Activated CD4-positive, alpha-beta T cell treated with anti-CD3 and anti-CD28 coated beads for 48 hours (primary cell): ENCODE measurements at places on chromosomes 7 and 10.

- DNase-seq, result no peak
Measured at GRCh38 chr7:55065511-55066229, 46.9 kb downstream of the EGFR start.

GRCh38 chr7:154591544-154591943 is 411.4 kb downstream of the PAXIP1 start:
- DNase-seq, result no peak

DNA sequence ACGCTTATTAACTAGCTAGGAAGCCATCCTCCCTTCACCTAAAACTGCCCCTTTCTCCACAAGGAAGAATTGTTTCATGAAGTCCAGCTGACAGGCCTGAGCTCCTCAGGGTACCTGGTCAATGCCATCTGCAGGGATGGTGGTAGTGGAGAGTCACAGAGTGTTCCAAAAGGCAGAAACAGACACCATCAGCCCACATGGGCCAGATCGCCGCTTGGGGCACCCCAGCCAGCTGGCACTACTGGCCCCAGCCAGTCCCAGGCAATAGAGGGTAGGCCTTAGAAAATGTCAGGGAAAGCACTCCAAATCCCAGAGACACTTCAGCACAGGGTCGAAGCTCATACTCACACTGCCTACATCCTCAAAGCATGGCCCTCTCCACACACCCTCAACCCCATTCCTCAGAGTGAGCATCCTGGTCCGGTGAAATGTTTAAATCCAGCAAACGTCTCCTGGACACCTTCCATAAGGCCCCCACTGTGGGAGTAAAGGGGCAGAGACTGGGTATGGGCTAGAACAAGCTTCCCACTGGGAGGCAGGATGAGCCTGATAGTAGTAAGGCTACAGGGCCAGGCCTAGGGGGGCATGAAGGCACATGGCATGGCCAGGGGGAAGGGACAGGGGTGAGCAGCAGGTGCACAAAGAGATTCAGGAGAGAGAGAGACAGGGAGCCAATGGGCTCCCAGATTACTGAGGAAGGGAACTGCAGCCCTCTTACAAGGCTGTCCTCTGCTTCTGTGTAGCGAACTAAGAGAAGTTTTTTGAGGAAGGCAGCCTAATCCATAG is 1.9 kb downstream of the LRRC20 start:
- no peak for DNase-seq

- DNase-seq, result peak; percentile 15
Measured at GRCh38 chr10:17290226-17290625, 62.2 kb downstream of the VIM start.

GRCh38 chr10:71838264-71839211 is 12.5 kb downstream of the PSAP start:
- no peak for DNase-seq

GRCh38 chr10:103184615-103185014 is 8.5 kb downstream of the NT5C2 start:
- no peak for DNase-seq

GRCh38 chr7:137606061-137606674 is 240.6 kb downstream of the DGKI start:
- no peak for DNase-seq

- DNase-seq, result no peak
Measured at GRCh38 chr10:117662126-117662525, 119.6 kb downstream of the EMX2 start.

DNA sequence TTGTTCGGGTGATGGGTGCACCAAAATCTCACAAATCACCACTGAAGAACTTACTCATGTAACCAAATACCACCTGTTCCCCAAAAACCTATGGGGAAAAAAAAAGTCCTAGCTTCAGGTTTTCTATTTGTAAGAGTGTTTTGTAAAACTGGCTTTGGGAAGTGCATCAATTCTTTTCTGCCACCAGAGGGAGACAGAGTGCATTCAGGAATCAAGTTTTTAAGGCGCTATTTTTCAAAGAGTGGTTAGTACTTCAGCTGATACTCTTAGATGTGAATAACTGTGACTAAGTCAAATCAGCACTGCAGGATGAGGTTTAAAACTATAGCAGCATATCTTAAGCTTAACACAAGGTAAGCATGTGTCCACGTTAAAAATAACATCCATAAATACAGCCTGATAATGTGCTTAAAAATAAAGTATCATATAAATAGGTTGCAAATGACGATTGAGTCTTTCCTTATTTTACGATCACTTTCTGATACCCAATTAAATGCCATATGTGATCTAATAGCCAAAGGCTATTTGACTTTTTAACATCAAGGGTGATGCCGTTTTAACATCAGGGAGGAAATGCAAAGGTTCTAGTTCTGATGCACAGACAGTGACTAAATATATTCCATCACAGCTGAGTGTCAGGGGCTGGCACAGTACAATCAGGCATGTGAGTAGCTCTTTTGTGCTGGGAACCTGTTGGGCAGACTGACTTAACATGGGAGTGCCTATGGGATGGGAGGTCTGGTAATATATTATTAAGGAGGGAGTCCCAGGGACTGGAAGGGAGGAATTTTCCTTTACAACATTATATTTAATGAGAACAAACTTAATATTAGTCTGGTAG is 10.6 kb upstream of the LYZL2 start:
- DNase-seq, result no peak

DNA sequence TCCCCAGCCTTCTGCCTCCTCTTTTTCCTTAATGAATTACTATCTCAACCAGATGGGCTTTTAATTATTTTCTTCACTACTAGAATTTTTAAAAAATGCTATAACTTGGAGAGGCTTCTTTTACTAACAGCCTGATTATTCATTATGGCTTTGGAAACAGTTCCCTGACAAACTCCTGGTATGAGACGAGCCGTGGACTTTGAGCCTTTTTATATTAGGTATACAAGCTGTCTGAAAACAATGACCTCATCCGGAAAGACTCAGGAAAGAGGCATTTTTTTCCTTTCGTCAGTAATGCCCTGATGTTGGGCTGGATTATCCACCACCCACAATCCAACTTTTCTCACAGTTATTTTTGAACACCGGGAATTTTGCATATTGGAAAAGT is 26.7 kb upstream of the ABLIM1 start:
- DNase-seq, result no peak

- no peak for DNase-seq
Measured at GRCh38 chr10:14574885-14575284, 199.8 kb downstream of the FAM107B start.
